Amniotic stem cell (primary cell): ENCODE measurements at places on chromosomes 1 and 21.

- no peak for DNase-seq
Measured at GRCh38 chr1:89546082-89546889, 21.7 kb downstream of the LRRC8B start.

DNA sequence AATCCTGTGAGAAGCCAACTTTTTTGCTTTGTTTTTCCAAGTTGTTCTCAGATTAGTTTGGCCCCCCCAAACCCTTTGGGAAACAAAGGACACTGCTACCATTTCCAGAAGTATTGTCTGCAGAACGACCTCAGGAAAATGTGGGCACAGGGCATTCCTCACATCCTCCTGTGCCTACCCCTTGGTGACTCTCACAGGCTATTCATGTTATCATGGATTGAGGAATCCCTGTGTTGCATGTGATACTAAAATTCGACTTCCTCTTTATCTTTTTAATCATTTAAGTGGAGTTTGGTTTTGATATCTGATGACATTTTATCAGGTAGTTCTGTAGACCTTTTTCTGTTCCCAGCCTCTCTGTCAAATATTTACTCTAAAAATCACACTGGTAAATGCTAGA lies 184.5 kb downstream of the FASLG start:
- no peak for DNase-seq

GRCh38 chr1:170518965-170519364 lies 13.0 kb upstream of the GORAB start:
- DNase-seq = no peak

- no peak for DNase-seq
Measured at GRCh38 chr1:247415423-247416361, at the start of gene NLRP3. NLRP3 (plus strand) TSS chr1:247416173; CDS start chr1:247418801, 2,628 bp downstream.

DNA sequence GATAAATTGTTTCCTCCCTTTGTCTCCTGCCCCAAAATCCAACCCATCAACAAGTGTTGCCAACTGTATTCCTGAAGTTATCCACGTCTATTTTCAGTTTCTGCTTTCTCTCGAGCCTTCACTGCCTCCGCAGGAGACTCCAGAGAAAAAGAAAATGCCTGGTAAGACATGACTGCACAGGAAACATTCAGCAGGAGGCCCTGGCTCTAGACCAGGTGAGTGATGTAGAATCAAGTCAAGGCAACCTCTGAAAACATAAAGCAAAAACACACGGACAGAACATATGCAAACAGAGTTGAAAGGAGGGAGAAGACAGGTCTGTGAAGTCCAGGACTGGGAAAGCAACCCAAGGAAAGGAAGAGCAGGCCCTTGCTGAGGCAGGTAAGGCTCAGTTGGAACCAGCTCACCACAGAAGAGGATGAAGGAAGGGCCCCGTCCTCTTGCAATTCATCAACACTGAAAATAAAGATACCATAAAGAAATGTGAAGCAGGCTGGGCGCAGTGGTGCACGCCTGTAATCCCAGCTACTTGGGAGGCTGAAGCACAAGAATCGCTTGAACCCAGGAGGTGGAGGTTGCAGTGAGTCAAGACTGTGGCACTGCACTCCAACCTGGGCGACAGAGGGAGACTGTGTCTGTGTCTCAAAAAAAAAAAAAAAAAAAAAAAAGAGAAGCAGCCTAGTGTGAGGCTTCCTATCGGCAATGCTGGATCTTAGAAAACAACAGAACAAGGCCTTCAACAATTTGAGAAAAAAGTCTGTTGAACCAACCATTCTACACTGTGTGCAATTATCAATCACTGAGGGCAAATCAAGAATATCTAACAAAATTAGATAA lies 8.8 kb downstream of the NOL9 start:
- DNase-seq = no peak

- DNase-seq = no peak
Measured at GRCh38 chr1:30942326-30942963, 33.9 kb upstream of the SDC3 start.

DNA sequence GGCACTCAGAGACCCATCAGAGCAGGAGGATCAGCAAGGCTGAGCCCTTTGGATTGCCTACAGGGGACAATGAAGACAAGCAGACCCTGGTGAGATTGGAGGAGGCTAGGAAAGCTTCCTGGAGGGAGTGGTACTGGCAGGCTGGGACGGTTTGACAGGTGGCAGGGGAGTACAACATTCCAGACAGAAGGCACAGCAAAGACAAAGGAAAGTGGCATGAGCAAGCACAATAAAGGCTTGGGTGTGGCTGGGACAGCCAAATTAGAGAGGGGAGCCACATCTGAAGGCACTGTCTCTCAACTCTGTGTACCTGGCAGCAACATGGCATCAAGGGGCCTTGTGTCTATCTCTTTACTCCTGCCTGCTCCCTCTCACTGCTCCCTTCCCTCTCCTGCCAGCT lies 38.2 kb downstream of the DMAP1 start:
- no peak for DNase-seq

DNA sequence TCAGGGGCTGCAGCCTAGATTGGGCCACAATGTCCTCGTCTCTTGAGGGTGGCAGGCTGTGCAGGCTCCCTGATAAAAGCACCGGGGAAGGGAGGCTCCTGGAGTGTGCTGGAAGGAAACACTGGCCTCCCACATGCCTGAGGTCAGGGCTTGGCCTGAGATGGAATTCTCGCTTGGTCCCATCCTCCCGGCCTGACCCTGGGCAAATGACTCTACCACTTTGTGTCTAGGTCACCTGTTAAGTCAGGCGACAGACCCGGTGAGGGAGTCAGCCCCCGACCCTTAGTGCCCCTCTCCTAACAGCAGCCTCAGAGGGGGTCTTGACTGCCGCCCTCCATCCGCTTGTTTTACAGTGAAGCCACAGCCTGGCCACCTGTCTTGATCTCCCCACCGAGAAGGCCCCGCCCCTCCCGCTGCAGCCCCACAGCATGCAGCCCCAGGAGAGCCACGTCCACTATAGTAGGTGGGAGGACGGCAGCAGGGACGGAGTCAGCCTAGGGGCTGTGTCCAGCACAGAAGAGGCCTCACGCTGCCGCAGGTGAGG lies 2.5 kb downstream of the SMIM1 start:
- no peak for DNase-seq

DNA sequence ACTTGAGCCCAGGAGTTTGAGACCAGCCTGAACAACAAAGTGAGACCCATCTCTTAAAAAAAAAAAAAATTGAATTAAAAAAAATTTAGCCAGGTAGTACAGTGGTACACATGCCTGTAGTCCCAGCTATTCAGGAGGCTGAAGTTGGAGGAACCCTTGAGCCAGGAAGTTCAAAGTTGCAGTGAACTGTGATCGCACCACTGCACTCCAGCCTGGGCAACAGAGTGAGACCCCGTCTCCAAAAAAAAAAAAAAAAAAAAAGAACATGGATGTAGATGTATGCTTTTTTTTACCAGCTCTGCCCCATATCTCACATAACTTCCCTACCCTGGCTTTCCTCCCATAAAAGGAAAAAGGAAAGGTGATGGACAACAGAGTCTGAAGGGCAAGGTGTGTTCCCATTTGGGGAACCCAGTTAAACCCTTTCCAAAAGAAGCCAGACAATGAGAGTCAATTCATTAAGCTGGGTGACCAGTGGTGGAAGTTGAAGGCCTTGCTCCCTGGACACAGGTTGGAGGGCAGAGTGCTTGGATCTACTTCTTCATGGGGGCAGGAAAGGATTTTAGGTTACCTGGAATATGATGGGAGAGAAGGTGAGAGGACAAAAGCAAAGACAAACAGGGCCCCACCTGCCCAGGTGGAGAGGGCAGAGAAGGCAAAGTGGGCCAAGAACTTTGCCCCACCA lies 2.9 kb downstream of the KRTCAP2 start:
- no peak for DNase-seq

DNA sequence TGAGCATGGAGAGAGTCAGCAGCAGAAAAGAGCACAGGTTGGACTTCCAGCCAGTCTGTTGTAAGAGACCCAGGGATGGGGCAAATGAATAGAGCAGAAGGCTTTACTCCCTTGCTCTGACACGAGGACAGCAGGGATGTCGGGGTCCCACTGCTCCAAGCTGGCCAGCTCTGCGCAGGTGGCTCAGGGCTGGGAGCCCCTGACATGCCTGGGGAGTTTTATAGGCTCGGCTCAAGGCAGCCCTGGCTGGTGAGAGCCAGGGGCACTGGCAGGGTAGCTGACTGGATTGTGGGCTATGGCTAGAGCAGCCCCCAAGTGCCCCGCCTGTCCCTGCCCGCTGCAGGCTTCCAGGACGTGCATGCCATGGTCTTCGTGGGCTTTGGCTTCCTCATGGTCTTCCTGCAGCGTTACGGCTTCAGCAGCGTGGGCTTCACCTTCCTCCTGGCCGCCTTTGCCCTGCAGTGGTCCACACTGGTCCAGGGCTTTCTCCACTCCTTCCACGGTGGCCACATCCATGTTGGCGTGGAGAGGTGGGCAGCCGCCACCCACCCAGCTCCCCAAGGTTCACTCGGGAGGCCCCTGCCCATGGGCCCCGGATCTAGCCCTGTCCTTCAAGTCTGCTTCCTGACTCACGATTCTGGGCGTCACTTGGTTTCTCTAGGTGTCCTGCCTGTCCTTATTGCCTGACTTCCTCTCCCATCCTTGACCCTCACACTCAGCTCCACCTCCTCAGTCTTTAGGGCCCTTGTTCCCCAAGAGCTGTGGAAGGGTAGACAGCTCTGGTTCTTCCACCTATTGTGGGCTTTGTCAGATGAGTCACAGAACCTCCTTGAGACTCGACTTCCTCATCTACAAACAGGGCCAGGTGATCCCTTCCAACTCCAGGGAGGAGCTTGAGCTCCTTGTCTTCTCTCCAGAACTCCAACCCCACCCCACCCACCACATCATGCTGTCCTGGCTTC lies 8.2 kb downstream of the RHBG start:
- DNase-seq = no peak

DNA sequence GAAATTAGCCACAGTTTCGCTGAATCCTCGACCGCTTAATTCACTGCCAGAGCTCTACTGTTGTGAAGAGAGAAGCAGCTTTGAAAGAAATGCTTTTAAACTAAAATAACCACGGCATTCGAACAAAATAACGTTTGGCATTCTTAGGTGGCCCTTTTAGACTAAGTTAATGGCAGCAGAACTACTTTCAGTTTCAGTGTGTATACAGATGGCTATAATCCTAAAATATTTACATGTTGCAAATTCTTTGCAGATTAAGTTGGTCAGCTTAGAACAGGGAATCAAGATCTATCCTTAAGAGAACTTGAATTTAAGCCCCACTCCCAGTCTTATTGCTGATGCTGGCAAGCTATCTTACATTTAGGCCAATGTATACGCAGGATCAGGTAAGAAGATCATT lies 62.7 kb downstream of the ADSS2 start:
- no peak for DNase-seq

GRCh38 chr21:16307256-16307655 lies 577.5 kb downstream of the USP25 start:
- DNase-seq = no peak

GRCh38 chr1:193283016-193283415 lies 96.6 kb upstream of the B3GALT2 start:
- no peak for DNase-seq

- DNase-seq = no peak
Measured at GRCh38 chr1:184170719-184171118, 119.2 kb downstream of the TSEN15 start.

GRCh38 chr1:209107535-209107934 lies 476.0 kb upstream of the CAMK1G start:
- DNase-seq = no peak

DNA sequence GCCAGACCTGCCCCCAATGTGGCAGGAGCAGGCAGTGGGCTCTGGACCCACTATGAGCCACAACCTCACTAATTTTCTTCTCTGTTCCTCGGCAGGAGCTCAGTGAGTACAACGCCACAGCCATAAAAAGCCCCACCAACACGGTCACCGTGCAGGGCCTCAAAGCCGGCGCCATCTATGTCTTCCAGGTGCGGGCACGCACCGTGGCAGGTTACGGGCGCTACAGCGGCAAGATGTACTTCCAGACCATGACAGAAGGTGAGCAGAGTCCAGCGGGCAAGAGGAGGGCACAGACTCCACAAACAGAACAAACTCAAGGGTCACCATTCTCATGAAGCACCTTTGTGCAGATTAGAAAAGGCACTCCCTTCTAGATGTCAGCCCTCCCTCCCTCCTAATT lies 79.9 kb downstream of the LACTBL1 start:
- no peak for DNase-seq

DNA sequence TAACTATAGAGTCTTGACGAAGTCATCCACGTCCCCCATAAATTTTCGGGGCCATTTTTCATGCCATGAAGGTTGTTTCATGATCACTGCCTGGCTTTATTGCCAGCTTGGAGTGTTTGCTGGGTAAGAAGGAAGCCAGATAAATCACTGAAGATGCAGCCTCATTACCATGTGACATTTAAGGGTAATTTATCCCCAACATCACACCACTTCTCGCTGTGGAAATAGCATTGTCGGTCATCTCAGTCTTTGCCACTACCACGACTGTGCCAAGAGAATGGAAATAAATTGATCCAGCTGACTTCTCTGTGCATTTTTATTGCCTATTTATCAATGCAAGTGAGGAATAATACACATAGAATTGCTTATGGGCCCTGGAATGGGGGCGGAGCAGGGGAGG lies 617.9 kb downstream of the AJAP1 start:
- DNase-seq = no peak

DNA sequence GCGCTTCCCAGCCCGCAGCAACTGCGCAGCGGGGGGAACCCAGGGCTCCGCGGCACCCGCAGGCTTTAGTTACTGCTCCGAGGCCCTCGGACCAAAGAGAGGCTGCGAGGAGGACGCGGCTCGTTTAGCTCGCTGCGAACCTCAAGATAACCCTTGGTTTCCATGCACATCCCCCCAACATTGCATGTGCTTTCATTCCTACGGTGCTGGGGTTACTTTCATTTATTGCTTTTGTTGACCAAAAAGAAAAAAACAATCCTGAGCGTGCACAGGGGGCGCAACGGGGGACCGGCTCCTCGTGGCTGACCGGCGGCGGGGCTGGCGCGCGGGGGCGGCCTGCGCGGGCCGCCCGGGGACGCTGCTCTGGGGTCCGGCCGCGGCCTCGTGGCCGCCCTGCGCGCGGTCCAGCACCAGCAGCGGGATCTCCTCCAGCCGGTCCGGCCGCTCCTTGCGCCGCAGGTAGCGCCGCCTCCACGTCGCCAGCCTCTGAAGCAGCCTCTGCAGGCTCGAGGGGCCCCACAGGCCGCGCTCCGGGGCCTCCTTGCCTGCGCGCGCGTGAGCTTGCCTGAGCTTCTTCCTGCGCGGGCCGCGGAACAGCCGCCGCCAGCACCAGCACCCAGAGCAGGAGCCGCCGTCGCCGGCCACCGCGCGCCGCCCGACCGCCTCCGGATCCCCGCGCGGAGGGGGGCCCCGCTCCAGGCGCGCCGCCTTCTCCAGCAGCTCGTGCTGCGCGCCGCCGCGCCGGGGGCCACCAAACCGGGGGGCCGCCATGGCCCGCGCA lies 77.4 kb downstream of the DESI2 start:
- no peak for DNase-seq
